ENCODE measurements at places on chromosomes 3 and 15.

GRCh38 chr3:76199382-76199781 is 414.0 kb upstream of the ZNF717 start:
- no peak for DNase-seq

- DNase-seq: no peak
Measured at GRCh38 chr3:65749066-65749465, 289.7 kb downstream of the MAGI1 start.

DNA sequence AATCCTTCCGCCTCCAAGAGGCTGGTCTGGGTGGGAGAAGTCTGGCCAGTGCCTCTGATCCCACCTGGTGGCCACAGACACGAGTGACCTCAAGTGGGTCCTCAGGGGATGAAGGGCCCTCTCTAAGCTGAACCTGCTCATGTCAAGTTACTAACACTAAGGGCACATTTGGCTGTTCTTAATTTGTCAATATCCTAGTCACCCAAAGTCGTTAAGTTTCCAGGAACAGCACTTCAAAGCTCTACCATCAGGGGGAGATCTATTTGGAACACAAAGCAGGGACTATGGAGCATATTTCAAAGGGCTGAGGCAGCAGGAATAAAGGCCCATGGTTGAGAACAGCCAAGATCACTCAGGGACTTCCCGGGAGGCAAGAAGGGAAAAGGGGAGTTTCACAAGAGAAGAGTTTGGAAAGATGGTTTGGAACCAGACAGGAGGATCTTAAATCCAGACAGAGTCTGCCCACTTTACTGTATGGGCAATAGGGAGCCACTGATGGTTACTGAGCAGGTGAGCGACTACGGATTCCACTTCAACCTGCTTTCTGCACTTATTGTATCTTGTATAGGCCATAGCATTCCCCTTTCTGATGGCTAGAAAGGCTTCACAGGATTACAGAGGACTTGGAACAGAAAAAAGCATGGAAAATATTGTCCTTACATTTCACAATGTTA is 13.7 kb downstream of the OXTR start:
- DNase-seq: no peak

DNA sequence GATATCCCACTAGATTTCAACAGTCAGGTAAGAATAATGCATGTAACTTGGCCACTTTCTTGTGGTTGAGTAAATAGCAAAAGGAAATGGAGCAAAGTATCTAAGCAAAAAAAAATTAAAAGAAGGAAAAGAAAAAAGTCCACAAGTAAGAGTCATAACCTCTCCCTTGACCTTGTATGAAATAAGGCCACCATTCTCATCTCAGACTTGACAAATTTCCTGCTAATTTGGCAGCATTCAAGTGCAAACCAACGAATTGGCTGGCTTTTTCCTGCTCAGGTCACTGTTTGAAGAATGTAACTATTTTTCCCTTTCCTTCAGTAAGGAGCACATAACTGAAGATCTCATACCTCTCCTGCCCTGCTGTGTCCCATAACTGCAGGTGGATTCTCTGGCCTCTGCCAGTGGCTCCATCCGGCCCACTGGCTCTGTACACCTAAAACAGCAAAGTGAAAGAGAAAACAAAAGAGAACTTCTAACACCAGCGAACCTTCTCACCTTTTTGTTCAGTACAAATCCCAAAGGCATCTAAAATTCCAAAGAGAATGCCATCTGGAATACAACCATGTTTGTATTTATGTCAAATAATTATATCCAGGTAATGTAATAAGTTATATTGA is 33.4 kb upstream of the RSL24D1 start:
- DNase-seq: no peak

DNA sequence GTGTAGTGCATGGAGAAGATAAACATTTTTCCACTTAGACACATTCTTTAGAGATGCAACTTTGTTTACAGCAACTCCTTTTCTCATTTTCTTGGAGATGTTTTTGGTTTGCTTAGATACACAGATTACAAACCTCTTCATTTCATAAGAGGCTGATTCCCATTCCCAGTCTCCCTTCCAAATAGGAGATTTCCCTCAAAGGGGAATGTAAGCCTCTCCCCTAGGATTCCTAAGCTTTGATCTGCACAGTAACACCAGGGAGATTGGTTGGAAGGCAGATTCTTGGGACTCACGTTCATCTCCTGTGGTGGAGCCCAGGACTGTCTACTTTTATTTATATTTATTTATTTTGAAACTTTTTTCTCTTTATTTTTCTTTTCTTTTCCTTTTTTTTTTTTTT is 63.2 kb downstream of the MCTP2 start:
- no peak for DNase-seq
